Hepatocyte (in vitro differentiated cells): ENCODE measurements at places on chromosomes 6 and 20. TPM values are rescaled to one million over a fixed set of nuclear protein-coding genes. Genes with fewer than 3 reads are reported as not detected.

Gene CYB5R4
- total RNA-seq = 10.3 and 12.6 TPM in 2 replicates

Gene GHRH
- not detected in 2 replicates for total RNA-seq

Gene PHACTR1
- total RNA-seq = 2.8 and 4.3 TPM in 2 replicates

Gene C20orf204
- total RNA-seq = 0.57 and 0.72 TPM in 2 replicates

Gene LAMP5
- total RNA-seq = 0.12 and 0.47 TPM in 2 replicates

Gene EIF6
- 108 and 112 TPM in 2 replicates for total RNA-seq

Gene PGC
- total RNA-seq = 114 and 128 TPM in 2 replicates

DNA sequence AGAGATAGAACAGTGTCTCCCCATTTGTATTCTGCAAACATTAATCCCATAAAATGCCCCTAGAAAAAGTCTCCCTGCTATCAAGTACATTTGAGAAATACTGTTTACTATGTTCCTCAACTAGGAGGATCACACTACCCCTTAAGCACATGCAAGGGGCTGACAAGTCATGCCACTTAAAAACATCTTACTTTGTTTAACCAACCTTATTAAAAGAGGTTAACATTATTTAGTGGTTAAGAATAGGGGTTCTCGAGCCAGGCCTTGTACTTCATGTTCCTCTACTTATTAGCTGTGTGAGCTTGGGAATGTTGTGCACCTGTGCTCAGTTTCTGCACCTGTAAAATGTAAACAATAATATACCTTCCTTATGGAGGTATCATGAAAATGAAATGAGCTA, 113.7 kb downstream of the UBE3D start:
- DNase-seq = no peak

DNA sequence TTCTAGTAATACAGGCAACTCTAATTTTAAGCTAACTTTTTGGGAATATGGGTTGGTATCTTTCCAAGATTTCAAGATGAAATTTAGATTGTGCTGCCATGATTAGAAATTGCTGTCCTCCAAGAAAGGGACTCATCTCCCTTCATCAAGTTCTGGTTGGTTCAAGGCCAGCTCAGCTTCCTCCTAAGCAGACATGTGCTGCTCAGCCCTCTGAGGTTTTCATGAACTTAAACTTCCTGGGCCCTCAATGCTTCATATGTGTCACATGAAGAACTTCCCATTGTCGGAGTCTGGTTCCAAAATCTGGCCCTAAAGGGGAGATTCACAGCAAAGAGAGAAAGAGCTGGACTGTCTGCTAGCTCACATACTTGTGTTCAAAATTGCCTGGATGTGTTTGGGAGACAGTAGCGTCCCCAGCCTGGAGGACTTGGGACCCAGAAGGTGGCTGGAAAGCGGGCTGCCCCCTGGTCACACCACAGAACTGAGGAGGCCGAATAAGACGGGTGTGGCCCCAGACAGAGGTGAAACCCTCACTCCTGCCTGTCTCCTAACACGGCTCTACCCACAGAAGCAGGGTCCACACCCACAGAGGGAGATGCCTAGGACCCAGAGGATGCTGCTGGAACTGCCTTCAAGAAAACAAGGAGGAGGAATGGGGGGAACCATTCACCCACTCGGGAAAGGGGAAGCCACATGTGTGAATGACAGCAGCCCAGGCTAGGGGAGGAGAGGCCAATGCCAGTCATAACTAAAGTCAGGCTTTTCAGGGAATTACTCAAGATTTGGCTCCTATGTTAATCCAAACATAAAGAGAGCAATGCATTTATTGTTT, 54.3 kb upstream of the GPR31 start:
- no peak for DNase-seq

DNA sequence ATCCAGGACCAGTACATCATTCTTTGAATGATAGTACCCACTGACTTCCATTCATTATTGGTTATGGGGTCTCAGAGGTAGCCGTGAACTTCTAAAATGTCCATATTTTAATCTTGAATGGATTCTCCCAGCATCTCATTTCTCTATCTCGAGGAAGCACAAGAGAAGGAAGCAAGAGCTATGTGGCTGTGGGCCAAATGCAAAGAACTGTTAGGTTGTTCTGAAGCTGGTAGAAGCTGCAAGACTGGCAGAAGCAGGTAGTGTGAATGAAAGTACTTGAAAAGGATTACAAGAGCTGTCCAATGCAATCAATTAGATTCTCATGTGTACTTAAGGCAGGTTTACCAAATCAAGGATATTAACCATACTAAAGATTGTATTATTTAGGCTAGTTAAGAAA, 1131.8 kb downstream of the GRIK2 start:
- DNase-seq = no peak

- DNase-seq = no peak
Observed at GRCh38 chr6:138092686-138093085, 14.5 kb downstream of the PERP start.

- DNase-seq = no peak
Observed at GRCh38 chr6:149140137-149140909, 177.2 kb upstream of the TAB2 start.

DNA sequence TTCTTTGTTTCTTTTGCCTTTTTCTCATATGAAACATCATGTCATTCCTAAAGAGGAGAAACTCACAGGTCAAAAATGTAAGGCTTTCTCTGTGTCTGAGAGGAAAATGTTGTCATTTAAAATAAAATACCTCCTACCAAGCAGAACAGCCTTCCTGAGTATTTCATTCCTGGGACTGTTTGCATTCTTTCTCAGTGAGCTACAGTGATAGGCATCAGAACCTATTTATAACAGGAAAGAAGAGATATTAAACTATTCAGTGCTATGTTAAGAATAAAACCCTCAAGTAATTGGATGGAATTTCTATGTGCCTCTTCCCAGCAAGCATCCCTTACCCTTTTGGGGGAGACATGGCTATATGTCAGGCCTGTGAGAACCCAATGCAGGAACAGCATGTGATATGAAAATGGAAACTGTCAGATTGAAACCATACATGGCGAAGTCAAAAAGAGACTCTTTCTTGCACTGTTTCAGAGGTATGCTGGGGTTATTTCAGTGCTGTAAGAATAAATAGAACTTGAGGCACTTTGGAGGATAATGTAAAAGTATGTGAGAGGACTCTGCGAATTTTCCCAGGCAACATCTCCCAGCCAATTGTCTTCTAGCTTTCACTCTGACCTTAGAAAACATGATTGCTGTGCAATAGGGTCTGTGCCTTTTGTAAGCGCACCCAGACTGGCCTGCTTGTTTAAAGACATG, 133.8 kb upstream of the CCN2 start:
- peak; percentile 10 for DNase-seq

DNA sequence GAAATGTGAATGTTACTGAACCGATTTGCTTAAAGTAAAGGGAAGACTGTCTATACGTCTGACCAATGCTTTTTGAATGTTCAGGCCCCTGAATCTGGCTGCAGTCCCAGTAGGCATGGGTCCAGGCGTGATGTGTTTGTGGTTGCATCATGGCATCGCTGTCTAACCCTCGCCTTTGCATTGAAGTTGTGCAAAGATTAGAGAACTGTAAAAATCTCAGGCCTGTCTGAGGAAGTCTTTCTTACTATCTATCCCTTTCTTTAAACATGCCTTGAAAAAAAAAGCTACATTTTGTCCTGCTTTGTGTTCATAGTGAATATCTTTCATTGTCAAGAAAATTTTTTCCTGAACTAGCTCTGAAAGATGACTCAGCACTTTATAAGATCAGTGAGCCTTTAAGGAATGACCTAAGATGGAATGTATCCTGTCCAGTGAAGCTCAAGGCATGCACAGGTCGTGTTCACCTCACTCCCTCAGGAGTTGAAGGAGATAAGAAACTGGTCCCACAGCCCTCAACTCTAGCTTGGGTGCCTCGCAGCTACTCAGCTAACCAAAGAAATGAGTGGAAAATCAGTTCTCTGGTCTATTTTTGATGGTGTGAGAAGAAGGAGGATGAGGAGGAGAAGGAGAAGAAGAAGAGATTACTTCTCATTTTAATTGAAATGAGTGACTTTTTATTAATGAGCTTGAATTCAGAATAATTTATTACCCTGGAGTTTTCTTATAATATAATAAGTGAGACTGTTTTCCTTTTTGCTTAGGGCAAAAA, 48.6 kb downstream of the TPD52L1 start:
- DNase-seq = peak; percentile 57

GRCh38 chr20:112396-112795, 24.9 kb downstream of the DEFB125 start:
- no peak for DNase-seq

- DNase-seq = no peak
Observed at GRCh38 chr20:21968486-21968885, 263.0 kb downstream of the PAX1 start.

GRCh38 chr20:19427913-19428312, 215.5 kb downstream of the SLC24A3 start:
- DNase-seq = no peak

- no peak for DNase-seq
Observed at GRCh38 chr20:37935435-37935834, 32.5 kb downstream of the VSTM2L start.
